ENCODE measurements at places on chromosomes 7 and 10.

DNA sequence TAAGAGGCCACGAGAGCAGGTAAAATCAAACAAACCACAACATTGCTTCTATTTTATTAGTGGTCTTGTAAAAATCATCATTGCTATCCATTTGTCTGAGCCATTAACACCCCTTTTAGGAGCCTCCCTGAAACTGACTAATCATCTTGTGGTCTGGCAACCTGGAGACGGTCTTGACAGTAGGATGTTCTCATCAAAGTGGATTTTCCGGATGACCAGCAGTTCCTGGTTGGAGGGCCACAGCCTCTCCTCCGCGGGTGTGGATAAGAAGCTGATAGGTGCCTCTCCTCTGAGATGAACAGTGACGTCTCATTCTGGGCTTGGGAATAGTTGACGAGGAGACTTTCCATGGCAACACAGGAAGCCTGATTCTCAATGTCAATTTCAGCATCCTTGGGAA, 490.7 kb downstream of the TYW1 start:
- DNase-seq, result no peak

DNA sequence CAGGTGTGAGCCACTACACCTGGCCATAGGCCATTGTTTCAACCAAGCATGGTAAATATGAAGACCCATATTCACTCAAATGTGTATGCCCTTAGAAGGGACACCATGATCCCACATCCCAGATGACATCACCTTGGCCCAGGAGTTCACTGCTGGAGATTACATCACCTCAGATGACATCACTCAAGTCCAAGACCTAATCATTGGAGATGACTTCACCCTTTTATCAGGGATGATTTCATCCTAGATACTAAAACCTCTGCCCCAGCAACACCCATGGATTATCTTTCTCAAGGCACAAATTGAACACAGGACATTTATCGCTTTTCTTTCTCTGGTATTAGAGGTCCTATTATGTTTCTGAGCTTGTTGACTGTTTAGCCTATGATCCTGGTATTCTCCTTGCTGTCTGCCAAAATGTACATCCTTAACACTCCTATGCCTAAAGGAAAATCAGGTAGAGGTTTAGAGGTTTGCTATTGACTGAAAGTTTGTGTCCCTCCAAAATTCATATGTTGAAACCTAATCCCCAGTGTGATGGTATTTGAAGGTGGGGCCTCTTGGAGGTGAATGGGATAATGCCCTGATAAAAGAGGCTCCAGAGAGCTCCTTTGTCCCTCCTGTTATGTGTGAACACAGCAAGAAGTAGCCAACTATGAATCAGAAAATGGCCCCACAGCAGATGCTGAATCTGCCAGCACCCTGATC, 9.8 kb upstream of the CYP2C18 start:
- DNase-seq, result no peak

- DNase-seq, result no peak
Observed at GRCh38 chr10:79025199-79025832, 43.5 kb upstream of the ZMIZ1 start.

GRCh38 chr10:79400146-79401004, 45.0 kb downstream of the ZCCHC24 start:
- no peak for DNase-seq

DNA sequence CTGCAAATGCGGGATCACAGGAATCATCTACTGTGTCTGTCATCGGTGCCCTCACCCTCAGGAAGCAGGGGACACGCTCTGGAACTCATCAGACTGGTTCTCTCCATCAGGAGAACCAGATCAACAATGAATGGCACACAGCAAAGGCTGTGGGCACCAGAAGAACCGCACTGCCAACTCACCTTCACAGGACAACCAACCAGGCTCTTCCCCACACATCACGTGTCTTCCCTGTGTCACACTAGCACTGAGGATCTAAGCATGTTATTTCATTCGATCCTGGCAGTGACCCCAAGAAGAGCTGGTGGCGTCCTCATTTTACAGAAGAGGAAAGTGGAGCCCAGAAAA, 106.1 kb downstream of the TNS3 start:
- DNase-seq, result no peak

DNA sequence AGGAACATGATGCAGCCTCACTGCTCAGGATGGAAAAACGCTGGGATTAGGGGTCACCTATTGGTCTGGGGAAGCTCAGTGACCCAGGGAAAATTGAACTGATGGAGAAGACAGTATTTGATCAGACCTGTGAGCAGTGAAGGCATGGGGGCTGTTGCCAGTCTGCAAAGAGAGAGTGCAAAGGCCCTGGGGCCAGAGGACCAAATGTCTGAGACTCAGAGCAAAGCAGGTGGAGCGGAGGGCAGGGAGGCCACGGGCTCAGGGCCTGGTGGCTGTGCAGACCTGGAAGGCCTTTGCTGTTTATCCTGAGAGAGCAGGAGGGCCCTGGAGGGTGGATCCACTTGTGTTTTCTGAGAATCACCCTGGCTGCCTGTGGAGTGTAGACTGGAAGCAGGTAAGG, 67.1 kb downstream of the INPP5A start:
- DNase-seq, result no peak

- peak; percentile 59 for DNase-seq
Observed at GRCh38 chr7:82443547-82444219, at the start of gene CACNA2D1. Gene CACNA2D1 (minus strand): TSS chr7:82443777.

GRCh38 chr10:96271016-96271815, at the start of gene BLNK:
Gene BLNK (minus strand): TSS chr10:96271569. CDS start chr10:96271398, 171 bp downstream.
- DNase-seq, result no peak

DNA sequence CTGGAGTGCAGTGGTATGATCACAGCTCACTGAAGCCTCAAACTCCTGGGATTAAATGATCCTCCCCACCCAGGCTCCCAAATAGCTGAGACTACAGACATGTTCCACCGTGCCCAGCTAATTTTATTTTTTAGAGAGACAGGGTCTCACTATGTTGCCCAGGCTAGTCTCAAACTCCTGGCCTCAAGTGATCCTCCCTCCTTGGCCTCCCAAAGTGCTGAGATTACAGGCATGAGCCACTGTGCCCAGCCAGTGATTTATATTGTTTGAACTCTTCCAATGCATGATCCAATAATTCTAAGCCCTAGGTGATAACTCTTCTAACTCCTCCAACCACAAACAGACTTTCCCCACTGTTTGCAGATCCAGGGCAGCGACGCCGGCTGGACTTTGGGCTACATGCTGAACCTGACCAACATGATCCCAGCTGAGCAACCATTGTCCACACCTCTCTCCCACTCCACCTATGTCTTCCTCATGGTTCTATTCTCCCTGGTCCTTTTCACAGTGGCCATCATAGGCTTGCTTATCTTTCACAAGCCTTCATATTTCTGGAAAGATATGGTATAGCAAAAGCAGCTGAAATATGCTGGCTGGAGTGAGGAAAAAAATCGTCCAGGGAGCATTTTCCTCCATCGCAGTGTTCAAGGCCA, 41.8 kb upstream of the CC2D2B start:
- no peak for DNase-seq

DNA sequence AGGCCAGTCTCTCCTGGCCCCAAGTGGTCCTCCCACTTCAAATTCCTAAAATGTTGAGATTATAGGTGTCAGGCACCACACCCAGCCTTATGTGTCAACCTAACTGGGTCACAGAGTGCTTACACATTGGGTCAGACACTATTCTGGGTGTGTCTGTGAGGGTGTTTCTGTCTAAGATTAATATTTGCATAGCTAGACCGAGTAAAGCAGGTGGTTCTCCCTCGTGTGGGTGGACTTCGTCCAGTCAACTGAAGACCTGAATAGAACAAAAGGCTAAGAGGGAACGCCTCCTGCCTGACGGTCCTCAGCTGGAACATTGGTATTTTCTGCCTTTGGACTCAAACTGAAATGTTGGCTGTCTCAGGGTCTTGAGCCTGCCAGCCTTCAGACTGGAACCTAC, 11.5 kb downstream of the PPIF start:
- no peak for DNase-seq

DNA sequence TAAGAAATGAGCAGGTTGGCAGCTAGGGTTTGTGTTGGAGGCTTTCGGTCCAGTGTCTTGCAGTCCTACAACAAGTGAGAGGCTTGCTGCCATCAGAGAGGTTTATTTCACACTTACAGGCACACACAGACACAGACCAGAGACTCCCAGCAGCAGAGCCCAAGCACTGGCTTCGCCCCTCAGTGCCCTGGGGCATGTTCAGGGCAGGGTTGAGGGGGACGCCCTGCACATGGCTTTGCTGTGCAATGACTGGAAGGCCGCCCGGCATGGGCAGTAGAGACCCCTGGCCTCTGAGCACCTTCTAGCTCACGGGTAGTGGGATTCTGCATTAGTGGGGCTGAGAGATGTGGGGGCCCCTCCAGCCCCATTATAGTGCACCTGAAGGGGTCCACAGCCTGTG, 3.8 kb downstream of the SPRN start:
- DNase-seq, result no peak

GRCh38 chr7:155635817-155636216, 8.6 kb upstream of the RBM33 start:
- no peak for DNase-seq

DNA sequence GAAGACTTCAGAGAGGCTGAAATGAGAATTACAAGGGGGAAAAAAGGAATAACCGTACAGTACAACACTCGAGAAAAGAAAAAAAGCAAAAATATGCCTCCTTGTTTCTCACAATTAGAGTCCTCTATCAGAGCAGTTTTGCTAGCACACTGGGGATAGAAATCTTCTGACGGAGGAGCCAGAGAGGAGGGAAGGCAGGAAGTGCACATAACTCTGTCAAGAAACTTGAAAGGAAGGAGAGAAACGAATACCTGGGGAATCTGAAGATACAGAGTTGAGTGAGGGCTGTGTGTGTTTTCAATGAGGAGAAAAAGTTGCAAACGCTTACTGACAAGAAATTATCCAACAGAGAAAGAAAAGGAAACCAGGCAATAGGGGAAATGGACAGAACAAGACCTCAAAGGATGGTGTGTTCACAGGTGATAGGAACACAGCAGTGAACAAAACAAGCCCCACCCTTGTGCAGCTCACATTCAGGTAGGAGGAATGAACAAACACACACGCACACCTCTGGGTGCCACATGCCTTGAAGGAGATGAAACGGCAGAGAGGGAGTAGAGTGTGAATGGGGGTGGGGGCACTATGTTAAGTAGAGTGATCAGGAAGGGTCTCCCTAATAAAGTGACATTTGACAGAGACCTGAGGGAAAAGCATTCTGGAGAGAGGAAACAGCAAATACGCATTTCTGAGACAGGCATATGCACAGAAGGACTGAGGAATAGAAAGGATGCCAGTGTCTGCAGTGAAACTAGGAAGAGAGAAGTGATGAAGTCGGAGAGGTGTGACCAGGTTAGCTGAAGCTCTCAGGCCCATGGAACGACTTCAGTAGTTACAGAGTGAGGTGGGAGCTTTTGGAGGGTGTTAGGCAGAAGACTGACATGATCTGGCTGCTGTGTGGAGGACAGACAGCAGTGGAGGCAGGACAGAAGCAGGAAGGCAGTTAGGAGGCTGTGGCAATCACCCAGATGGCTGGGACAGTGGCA, 46.7 kb upstream of the SPOCK2 start:
- DNase-seq, result no peak

- no peak for DNase-seq
Observed at GRCh38 chr7:121525155-121525819, 129.2 kb upstream of the FAM3C start.

DNA sequence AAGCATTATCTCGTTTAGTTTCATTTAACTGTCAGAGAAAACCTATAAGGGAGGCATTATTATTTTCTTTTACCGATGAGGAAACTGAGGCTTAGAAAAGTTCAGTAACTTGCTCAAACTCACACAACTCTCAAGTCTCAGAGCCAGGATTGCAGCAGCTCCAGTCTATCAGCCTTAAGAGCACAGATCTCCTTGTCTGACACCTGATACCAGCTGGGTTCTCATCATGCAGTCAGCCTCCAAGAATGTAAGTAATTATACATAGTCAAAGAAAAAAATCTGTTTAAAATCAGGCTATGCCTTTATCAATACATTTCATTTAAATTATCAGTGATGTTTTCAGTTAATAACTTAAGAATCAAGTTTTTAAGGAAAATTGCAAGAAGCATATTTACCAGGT, 236.6 kb upstream of the TCF7L2 start:
- no peak for DNase-seq

DNA sequence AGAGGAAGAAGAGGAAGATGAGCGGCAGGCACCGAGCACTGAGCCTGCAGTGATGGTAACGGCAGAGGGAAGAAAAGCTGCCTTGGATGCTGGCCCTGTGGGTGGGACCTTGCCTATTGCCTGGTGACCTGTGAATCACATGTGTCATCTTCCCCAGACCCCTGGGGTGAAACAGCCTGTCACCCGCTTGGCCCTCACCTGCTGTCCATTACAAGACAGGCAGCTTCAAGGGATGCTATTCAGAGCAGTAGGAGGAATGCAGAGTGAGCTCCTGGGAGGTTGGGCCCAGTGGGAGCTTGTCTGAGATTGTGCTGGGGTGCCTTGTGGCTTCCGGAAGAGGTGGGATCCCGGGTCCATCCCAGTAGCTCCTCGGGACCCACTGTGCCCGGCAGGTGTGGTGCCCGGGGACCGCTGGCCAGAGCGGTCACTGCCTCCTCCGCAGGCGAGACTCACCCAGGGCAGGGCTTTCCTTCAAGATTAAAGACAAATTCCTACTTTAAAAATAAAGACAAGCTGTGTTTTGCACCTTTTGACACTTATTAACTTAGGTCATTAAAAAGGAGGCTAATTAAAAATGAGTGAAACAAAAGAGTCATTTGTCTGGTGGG, 440.2 kb upstream of the MKI67 start:
- no peak for DNase-seq

DNA sequence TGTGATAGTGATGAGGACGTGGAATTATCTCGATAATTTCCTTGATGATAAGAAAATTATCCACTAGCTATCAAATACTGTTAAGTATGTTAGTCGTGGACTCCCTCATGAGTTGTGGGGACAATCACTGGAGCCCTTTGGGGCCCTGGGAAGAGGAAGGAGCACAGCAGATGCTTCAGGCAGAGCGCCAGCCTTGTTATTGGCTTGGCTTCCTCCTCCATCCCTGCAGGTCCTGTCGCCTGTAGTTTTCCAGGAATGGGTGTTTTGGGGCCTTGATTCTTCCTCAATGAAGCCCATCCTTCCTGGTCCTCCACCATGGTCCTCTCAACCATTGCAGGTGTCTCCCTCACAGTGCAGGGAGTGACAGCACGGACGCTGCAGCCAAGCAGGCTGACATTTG, 32.5 kb upstream of the ZNF32 start:
- DNase-seq, result no peak

DNA sequence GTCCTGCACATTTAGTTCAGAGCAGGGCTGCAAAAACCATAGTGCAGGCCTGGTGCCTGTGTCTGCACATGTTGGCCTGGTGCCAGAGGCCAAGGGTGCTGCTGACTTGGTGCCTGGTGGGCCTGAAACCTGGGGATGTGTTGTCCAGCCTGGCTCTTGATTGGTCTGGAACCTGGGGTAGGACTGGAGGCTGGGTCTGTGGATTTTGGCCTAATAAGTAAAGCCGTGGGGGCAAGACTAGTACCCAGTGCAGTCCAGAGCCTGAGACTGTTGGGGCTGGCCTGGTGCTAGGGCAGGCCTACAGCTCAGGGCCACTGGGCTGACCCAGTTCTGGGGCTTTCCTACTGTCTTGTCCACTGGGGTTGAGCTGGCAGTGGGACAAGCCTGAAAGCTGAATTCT, 817.9 kb downstream of the DNAJB9 start:
- no peak for DNase-seq

GRCh38 chr10:19892270-19892669, 76.0 kb downstream of the PLXDC2 start:
- no peak for DNase-seq

Measured in neuronal stem cell (in vitro differentiated cells).